NCI-H1417 treated with DMSO at 0.1 percent for 48 hours (cell line): ENCODE measurements at places on chromosomes 12 and 14.

DNA sequence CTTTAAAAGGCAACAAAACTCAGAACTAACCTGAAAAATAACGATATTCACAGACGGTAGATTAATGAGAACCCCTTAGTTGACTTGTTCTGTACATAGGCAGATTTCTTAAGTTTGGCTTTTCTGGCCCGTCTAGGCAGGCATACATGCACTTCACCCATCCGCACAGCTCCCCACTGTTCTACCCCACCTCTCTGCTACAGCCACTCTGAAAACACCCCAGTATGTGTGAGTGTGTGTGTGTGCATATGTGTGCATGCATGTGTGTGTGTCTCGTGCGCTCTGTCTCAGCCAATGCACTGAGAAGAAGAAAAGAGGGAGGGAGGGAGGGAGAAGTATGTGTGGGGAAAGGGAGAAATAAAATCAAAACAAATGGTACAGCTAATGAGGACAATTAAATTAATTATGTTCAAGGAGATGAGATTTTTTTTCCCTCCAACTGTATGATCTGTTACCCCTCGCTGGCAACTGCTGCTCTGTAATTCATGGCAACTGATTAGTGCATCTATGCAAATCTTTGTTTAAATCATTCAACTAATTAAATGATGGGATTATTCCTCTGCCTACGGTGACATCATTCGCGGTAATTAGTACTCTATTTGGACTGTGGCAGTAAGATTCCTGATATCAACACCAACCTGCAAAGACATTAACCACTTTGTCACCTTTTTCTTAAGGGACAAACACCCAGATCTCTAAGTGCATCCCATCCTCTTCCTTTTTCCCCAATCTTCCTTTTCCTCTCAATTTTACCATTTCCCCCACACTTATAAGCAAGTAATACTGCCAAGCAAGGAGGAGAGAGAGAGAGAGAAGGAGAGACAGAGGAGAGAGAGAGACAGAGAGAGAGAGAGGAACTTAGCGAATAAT, 2.2 kb upstream of the LMO3 start:
- peak; percentile 46 for DNase-seq

GRCh38 chr12:8566525-8566924, 25.8 kb upstream of the CLEC4E start:
- no peak for DNase-seq

DNA sequence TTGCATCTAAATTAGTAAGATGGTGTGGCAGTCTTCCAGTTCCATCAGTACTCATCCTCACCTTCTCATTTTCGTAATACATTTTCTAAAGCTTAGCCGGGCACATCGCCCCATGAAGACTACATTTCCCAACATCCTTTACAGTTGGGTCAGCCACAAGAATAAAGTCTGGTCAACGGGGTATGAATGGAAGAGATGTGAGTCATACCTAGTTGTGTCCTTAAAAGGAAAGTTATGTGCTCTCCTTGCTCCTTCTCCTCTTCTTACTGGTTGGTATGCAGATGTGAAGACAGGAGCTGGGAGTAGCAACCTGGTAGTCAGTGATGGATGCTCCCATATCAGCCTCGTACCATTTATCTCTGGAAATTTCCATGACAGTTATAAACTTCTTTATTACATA, 35.9 kb upstream of the EGLN3 start:
- no peak for DNase-seq

GRCh38 chr12:132159555-132160003, 15.3 kb downstream of the NOC4L start:
- no peak for DNase-seq
